Activated T-helper 1 cell treated with anti-CD3 and anti-CD28 coated beads, Interleukin-2, amount 50 U/mL, for 16 hours (primary cell): ENCODE measurements at places on chromosomes 12 and 14.

GRCh38 chr12:132623072-132623869 lies 4.7 kb downstream of the P2RX2 start:
- DNase-seq: no peak

- DNase-seq: no peak
Measured at GRCh38 chr12:42705863-42706262, 116.3 kb upstream of the PRICKLE1 start.

- no peak for DNase-seq
Measured at GRCh38 chr14:102077382-102077709, 9.5 kb downstream of the HSP90AA1 start.

GRCh38 chr14:67999290-67999689 lies 179.7 kb downstream of the RAD51B start:
- DNase-seq: no peak

DNA sequence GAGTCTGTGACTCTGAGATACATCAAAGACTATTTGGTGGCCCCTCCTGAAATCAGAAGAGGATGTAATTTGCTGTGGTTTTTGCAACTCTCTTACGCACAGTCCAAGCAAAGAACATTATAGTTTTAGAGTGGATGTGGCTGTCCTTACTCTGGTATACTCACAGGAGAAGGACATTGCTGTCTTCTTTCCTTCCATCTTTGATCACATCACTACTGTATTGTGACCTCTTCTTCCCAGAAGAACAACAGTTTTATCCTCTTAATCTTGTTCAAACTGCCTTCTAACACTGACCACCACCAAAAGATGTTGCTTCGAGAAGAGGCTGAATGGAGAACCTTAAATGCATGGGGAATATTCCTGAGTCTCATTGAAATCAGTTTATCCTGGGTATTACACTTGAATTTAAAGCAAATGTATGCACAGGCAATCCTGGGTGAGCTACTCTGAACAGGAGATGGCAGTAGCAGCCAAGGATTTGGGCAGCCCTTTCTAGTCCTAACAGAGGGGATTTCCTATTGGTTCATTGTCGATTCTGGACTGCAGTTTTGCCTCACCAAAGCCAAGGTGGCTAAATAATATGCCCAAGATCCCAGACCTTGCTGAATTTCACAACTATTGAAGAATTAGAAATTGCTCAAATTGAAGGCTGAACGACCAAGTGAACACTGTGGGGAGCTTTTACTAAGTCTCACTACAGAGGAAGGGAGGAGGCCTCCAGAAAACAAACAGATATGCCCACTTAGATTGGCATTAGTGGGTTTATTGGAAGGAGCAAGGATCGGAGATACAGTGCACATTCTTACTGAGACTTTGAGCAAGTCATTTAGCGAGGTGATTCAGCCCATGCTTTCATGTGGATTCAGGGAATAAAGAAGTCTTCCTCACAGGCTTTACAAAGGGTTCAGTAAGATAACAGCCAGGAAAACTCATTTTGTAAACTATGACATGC lies 282.8 kb downstream of the PAWR start:
- no peak for DNase-seq

DNA sequence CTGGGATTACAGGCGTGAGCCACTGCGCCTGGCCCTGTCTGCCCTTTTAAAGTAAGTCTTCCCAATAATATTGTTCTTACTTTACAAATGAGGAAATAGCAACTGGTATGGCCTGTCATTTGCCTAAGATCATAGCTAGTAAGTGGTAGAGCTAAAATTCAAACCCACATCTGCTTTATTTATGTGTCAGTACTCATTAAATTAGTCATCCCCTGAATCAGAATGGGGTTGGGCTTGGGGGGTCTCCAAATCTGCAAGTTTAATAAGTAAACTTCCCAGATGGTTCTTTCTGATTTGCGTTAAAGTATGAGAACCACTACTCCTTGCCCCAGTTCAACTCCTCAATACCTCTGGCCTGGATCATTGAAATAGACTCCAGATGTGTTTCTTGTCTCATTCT lies 96.2 kb downstream of the FAR2 start:
- DNase-seq: no peak

DNA sequence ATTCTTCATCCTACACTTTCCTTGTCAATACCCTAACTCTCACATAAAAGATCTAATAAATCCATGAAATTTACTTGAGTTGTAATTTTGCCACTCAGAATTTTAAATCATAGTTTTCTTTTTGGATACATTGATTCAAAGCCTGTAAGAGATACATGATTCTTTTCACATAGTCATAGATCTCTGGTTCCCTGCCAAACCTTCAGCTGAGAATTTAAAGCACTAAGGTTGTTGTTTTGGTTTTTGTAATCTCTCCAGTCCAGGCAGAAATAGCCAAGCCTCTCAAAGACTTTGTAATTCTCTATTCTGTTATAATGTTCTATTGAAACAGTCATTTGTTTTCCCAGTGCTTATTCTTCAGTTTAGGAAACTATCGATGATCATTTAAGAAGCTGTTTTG lies 273.9 kb downstream of the TRHDE start:
- DNase-seq: no peak

DNA sequence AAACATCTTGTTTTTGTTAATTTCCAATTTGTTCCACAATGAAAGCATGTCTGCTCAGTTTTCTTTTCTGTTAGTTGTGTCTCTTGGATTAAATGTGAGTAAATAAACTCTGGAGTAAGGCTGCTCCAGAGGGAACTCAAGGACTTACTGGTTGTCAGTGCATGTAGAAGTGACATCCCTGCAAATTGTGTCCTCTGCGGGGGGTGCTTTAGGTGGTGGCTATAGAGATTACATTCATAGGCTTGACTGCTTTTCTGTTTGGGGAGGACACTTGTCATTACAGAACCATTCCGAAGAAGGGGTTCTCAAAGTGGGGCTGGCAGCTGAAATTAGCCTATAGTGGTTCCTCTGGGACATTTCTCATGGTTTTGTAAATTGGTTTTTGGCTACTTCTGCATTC lies 8.8 kb downstream of the TMTC2 start:
- DNase-seq: no peak

DNA sequence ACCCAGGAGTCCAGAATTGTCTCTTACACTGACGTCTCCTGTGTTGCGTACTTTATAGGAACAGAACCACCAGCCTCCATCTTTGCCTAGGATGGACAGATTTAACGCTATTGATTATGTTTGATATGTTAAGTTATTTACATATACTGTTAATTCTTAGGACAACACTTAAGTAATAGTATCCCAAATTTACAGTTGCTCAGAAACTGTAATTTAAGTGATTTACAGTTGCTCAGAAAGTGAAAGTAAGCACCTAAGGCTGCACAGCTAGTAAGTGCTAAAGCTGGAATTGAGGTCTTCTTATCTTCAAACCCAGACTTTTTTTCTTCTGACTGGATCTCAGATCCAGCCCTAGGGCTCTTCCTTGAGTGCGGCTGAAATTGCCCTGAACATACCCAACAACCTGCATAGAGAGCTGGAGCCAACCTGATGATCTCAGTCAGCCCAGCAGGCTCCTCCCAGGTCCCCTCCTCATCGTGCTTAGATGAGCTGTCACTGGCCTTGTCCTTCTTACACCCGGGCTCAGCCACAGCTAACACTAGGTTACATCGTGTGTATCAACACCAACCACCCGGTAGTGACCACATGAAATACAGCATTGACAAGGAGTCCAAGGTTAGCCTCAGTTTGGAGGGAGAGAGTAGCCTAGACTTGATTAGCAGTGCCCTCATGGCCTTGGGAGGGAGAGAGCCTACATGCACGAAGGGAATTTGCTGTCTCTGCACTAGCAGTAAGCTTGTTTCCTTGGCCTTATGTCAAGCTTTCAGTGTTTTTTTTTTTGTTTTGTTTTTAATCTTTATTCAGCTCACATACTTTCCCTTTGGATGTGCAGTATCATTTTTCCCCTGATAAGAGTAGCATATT lies 111.1 kb upstream of the ARHGAP5 start:
- DNase-seq: no peak

DNA sequence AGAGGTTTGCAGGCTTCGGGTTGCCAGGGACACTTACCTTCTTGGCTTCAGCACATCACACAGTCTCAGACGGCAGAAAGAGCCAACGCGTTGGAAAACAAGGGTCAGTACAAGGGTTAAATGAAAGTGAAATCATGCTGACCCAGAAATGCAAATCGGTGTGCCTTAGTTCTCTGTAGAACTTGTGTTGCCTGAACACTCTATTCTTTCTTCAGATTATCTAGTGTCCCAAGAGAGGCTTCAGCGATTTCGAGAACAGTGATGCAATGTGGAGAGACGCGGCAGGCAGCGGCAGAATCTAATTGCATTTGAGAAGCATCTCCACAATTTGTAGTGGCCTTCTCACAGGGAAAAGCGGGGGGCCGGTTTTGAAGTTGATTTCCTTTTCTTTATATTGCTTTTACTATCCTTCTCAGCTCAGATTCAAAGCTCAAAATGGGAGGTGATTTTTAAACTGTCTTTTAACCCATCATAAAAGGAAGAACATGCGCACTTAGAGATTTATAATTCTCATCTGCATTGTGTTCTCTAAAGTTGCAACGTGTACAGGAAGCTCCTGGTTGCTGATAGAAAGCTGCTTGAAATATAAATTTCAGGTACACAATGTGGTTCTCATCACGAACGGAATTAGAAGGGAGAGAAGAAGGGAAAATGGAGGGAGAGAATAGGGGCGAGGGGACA lies 67.8 kb upstream of the EGLN3 start:
- DNase-seq: no peak
